ENCODE measurements at places on chromosomes 3 and 15.

- DNase-seq, result no peak
Measured at GRCh38 chr3:39541917-39542329, 74.4 kb downstream of the MOBP start.

GRCh38 chr3:170991664-170992063 is 34.9 kb downstream of the SLC2A2 start:
- DNase-seq, result no peak

DNA sequence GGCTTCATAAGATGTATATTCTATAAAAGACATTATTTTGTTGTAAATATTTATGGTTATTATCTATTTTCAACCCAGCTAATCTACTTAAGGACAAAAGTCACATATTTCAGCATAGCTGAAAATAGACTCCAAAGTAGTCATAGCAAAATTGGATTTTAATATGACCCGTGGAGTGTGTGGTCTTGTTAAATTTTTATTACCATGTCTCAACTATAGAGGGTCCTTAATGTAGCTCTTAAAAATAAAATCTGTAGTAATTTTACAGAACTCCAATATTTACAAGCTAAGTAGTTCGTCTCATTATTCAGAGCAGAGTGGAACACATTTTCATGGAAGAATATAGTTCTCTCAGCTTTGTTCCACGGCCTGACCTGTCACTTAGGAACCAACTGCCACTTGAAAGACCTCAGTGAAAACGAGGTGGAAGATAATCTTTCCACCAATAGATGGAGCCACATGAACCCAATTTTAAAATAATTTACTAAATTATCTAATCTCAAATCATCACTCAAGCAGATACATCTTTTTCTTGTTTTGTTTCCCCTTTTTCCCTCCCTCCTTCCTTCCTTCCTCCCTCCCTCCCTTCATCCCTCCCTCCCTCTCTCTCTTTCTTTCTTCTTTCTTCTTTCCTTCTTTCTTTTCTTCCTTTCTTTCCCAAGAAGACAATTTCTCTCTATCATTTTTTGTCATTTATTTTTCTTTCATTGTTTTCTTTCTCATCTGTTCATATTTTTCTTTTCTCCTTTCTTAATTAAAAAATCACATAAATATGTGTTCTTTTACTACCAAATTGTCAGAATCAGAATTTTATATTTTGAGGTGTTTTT is 97.2 kb downstream of the CLDN1 start:
- DNase-seq, result no peak

DNA sequence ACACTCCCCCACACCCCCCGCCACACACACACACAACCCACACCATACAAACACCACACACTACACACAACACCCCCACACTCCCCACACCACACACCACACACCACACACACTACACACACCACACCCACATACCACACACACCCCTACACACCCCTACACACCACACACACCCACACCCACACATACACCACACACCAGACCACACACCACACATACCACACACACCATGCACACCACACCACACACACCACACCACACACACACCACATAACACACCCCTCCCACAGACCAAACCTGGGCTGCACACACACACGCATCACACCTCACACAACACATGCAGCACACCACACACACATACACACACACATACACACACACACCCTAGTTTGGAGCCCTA is 1.8 kb upstream of the RASGRF1 start:
- no peak for DNase-seq

- no peak for DNase-seq
Measured at GRCh38 chr3:60536420-60536819, 714.8 kb downstream of the FHIT start.

GRCh38 chr3:100032243-100032642 is 82.1 kb downstream of the FILIP1L start:
- no peak for DNase-seq

GRCh38 chr15:75145027-75145841 is 56.4 kb upstream of the C15orf39 start:
- no peak for DNase-seq

- DNase-seq, result no peak
Measured at GRCh38 chr15:88076328-88076727, 180.2 kb downstream of the NTRK3 start.

DNA sequence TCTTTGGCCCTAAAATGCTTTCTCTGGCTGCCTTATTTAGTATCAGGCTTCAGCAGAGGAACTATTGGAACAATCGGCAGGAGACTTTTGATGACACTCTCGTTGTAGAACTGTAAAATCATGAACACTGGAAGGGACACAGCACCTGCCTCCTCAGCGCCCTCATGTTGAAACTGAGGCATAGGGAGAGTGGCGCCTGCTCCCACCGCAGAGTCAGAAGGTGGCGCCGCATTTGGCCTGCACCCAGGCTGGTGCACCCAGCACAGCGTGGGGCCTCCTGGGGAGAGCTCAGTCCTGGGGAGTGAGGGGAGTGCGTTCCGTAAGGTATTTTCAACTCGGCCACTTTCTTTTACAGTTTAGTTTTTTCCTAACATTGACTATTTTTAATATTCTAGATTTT is 78.2 kb upstream of the BLM start:
- DNase-seq, result no peak

GRCh38 chr3:64011685-64012084 is 11.6 kb downstream of the PSMD6 start:
- DNase-seq, result no peak

DNA sequence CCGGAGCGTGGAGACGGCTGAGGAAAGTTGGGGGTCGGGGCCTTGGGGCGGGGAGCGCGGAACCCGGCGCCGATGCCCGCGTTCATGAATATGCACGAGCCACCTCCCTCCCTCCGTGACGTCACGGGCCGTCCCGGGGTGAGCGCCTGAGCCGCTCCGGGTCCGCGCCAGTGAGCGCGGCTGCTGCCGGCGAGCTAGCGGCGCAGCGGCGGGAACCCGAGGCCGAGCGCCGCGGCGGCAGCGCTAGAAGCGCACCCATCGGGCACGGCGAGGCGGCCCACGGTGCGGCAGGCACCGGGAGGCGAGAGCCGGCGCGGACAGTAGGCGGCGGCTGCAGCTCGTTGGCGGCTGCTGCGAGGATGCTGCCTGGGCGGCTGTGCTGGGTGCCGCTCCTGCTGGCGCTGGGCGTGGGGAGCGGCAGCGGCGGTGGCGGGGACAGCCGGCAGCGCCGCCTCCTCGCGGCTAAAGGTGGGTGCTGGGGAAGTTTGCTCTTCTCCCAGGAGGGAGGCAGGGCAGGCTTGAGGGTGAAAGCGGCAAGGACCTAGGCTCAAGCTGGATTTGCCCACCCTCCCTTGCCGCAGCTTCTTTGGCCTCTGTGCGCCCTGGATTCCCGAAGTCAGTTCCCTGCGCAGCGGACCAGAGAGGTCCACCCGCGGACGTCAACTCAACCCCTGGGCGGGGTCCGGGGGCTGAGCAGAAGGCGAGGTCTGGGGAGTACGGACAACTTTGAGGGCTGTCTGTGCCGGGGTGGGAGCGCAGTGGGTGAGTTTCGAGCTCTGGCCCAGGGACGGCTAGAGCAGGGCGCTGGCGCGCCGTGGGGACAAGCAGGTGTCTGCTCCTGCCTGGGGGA is at the start of gene CLSTN2:
Gene CLSTN2 (plus strand): TSS at position 170 of the 850 bp plus-strand sequence.
- no peak for DNase-seq

DNA sequence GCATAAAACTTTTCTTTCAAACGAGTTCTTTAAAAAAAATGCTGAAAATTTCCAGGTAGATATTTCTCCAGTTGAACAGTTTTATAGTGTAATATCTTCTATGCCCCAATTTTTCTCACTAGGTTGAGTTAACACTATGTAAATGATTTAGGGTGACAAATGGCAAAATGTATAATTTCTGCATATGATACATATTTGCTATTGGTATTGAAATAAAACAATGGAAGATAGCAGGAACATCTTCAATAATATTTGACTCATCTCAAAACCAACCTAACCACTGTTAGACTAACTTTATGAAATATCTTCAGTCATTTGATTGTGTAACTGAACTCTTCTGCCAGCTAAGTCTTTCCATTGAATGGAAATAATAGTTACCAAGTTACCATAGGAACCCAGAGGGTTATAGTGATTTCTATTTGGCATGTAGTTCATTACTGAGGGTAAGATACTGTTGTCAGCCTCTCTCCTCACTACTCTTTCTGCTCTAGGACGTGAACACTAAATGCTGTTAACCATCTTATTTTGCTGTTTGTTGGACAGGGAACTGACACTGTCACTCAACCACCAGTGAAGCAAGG is 824.7 kb upstream of the NECTIN3 start:
- DNase-seq, result no peak

DNA sequence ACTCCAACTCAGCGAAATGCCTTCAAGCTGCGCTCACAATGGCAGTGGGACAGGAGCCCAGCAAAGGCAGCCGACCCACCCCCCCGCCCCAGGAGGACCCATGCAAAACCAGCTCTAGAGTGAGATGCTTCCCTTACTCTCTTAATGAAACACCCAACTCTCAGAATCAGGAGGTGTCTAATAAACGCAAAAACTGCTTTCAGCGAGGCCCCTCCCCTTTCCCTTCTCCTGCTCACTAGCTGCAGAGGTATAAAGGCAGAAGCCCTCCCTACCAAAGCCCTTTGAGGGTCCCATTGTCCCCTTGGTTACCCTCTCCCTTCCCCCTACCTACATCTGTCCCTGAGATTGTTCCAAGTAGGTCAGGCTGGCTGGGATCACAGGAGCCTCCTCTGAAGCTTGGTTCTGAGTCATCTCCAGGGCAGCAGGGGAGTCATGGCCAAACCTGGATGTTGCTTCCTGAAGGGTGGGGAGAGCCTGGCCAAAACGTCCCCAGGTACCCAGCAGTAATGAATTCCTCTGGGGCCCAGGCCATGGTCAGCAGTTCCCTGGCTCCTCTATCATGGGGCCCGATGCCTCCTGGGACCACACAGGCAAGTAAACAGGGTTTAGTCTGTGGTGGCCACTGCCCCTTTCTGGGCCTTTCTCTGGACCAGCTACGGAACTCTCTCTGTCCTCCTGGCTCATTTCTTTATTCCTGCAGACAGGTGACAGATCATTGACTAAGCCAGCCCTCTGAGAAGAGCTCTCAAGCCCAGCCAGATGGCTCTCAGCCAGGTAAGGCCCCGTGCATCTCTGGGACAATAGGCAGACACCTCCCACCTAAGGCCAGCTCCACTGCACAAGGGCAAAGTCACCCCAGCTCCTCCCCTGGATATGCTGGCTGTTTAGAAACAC is 8.6 kb downstream of the KLHL25 start:
- no peak for DNase-seq

GRCh38 chr15:91863621-91864255 is 10.2 kb downstream of the SLCO3A1 start:
- no peak for DNase-seq

GRCh38 chr3:39433642-39434041 is 27.1 kb downstream of the RPSA start:
- DNase-seq, result no peak

DNA sequence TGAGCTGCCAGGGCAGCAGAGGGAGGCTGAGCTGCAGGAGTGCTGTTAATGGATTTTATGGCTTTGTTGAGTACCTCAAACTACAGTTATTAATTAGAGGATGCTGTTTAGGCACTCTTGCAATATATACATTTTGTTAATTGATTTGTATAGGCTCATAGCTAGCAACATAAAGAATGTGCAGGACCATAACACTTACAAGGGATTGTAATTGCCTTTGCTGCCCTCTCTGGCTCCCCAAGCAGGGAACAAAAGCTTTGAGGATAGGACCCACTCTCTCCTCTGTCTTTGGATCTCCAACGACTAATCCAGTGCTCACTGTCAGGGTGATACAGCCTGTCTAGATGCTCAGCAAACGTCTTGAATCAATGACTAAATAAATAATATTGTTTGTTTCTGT is 1.2 kb upstream of the CLSTN2 start:
- no peak for DNase-seq

DNA sequence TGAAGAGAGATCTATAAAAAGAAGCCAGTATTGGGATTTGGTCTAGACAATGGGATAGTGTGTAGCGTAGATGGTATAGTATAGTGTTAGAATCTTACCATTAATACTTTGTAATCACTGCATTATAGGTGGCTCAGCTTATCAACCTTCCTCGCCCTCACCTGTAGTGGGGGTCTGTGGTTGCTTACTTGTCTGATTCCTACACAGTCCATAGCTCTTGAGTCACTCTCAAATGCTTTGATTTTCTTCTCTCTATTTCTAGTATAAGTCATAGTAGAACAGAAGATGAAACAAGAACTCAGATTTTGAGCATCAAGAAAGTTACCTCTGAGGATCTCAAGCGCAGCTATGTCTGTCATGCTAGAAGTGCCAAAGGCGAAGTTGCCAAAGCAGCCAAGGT is 115.2 kb downstream of the IL1RAP start:
- DNase-seq, result no peak

DNA sequence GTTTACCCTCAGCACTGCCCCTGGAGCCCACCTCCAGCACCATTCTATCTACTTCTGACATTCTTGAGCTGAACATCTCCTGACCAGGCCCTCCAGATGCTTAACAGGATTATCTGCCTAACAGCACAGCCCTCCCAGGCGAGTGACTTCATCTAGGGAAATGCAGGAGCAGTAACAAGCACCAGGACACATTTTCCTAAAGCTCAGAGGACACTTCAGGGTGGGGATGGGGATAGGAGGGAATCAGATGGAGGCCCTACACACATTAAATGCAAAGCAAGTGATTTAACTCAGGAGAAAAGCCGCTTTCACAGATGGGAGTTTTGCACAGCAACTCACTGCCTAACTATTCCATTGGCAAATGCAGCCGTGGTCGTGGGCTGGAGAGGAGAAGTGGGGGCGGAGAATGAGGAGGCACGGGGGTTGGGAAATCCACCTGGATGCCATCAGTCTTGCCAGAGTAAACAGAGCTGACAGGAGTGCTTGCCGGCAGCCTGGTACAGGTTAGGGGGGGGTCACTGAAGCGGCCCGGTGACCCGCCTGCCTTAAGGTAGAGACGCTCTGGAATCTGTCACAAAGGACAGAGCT is 21.3 kb upstream of the BNC1 start:
- no peak for DNase-seq

DNA sequence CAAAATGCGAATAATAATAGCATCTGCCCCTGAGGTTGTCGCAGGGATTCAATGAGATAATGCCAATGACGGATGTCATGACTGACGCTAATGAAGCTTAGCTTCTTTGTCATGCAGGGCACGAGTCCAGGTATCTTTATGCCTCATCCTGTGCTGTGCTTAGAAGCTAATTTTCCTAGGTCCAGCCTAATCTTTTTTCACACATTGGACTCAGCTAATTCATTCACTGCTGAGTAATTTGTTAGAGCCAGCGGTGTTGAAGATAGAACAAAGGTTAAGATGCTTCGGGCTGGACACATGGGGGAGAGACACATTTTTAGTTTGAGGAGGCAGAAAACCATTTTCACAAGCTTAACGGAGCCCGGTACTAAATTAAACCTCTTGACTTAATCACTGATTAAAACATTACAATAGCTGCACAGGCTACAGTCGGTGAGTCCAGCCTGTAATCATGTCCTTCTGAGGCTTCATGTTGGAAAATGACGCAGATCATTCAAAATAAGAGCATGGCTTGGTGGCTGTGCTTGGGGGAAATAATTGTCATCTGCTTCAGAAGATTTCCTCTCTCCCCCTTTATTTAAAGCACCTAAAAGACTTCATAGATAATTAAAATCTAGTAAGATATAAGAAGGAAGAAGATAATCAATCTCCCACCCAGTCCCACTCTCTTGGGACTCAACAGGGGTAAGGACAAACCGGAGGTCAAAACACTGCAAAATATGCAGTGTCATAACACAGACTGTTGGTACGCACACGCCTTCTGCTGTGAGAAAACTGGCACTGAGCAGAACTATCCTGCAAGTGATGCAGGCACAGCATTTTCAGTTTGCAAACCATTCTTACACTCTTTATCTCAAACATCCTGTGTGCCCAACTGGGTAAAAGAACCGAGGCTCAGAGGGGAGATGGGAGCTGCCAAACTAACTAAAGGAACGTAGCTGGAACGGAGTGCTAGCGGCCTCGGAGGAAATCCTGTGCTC is 3.3 kb upstream of the CCDC174 start:
- DNase-seq, result no peak
